ENCODE measurements at places on chromosomes 16 and 17. TPM values are rescaled to one million over a fixed set of nuclear protein-coding genes. Genes with fewer than 3 reads are reported as not detected.

Gene ARHGDIG
- 1.8 TPM for total RNA-seq

Gene USP31
- total RNA-seq, result 3.4 TPM

Gene PLCG2
- total RNA-seq, result 0.65 TPM

Gene TEX14
- total RNA-seq, result under 0.01 TPM

Gene OR1F1
- total RNA-seq, result not detected

Gene FGF11
- total RNA-seq, result 0.71 TPM

Gene PRSS8
- under 0.01 TPM for total RNA-seq

Gene KCNJ16
- not detected for total RNA-seq

Gene SLC35B1
- 62.9 TPM for total RNA-seq

Gene TBX21
- 0.14 TPM for total RNA-seq

Gene KRTAP3-1
- total RNA-seq, result not detected

Gene NPW
- 0.43 TPM for total RNA-seq

Gene TP53TG3C
- total RNA-seq, result not detected

Gene PDPR
- 17.7 TPM for total RNA-seq

Gene HOXB8
- total RNA-seq, result not detected

Gene BCO1
- 0.28 TPM for total RNA-seq

Gene SETD1A
- total RNA-seq, result 1.3 TPM

Gene RNF222
- total RNA-seq, result not detected

Gene HOXB3
- total RNA-seq, result under 0.01 TPM

Gene SLC35G6
- total RNA-seq, result not detected

Gene CYBA
- total RNA-seq, result 407 TPM

Gene C17orf78
- not detected for total RNA-seq

Gene WFIKKN2
- under 0.01 TPM for total RNA-seq

Gene HS3ST6
- total RNA-seq, result not detected

Gene ITGAD
- total RNA-seq, result not detected

Gene MEFV
- 0.14 TPM for total RNA-seq

Gene DPEP1
- total RNA-seq, result 0.65 TPM

Gene COPRS
- total RNA-seq, result 93.1 TPM

Gene NEUROD2
- not detected for total RNA-seq

Gene CHAD
- not detected for total RNA-seq

Gene SPNS3
- total RNA-seq, result under 0.01 TPM

Gene SLFN13
- total RNA-seq, result 1.1 TPM

Gene LGALS9
- total RNA-seq, result 1.8 TPM

Gene LGALS9B
- total RNA-seq, result not detected

Gene PLA2G10
- total RNA-seq, result not detected

Gene KCNAB3
- 0.18 TPM for total RNA-seq

Measured in smooth muscle cell of bladder (primary cell).